ENCODE measurements at places on chromosomes 4 and X. TPM values are rescaled to one million over a fixed set of nuclear protein-coding genes. Genes with fewer than 3 reads are reported as not detected.

- no peak for DNase-seq
Observed at GRCh38 chr4:46656071-46656470, 253.0 kb downstream of the COX7B2 start.

- no peak for DNase-seq
Observed at GRCh38 chr4:140790765-140791164, 34.6 kb upstream of the TBC1D9 start.

DNA sequence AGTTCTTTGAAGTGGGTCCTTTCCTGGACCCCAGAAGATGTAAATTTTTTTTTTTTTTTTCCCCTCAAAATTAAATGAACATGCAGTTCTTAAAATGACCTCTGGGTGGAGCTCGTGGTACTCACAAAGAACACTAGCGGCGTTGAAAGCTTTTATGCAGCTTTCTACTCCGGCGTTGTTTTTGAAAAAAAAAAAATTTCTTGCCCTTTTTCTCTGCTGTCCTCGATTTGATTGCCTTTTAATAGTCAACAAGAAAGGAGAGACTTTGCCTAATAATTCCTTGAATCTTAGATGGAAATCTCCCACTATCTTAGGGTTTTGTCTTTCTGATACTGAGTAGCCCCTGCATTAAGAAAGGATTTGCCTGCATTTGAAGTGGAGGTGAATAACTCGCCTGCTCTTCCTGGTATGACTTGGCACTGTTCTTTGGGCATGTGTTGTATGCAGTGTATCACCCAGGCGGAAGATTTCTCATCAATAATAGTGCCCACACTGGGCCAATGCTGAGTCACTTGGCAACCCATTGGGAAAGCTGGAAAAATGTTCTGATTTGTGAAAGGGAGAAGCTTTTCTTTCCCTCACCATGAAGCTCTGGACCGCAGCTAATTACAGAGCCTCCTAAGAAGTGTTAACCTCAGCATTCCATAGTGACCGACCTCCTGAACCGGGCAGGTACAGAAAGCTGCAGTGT, 104.0 kb downstream of the PHEX start:
- peak; percentile 65 for DNase-seq

DNA sequence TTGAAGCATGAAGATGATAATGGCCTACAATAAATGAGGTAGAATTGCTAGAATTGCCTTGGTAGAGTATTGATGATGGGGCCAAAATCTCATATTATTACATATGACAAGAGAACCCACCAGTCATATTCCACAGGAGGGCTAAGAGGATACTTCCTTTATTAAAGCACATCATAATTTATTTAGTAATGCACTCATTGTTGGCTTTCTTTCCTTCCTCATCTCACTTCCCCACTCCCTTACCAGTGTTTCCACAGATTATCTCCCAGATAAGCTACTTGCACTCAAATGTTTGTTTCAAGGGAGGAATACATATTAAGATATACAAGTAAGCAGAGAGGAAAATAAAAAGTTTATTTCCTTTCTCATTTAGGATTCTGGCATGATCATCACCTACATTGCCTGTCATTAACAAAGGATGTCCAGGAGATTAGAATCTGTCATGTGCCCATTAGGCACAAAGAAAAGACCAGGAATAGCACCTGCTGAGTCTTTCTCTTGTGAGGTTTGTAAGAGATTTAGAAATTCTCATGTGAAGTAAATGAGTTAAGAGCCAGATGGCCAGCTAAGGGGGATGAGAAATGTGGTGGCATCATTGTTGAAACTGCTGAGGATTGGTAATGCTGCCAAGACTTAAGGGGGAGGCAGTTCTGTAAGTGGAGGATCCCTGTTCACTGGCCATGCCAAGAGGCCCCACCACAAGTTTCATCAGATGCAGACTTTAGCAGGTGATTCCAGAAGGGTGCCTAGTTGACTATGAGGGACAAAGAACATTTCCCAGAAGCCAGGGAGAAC, 52.4 kb upstream of the PRDM8 start:
- no peak for DNase-seq

GRCh38 chr4:40322811-40323210, 12.3 kb upstream of the CHRNA9 start:
- DNase-seq = no peak

GRCh38 chr4:109589119-109589518, 29.1 kb downstream of the MCUB start:
- no peak for DNase-seq

Gene NXF3
- total RNA-seq = not detected

DNA sequence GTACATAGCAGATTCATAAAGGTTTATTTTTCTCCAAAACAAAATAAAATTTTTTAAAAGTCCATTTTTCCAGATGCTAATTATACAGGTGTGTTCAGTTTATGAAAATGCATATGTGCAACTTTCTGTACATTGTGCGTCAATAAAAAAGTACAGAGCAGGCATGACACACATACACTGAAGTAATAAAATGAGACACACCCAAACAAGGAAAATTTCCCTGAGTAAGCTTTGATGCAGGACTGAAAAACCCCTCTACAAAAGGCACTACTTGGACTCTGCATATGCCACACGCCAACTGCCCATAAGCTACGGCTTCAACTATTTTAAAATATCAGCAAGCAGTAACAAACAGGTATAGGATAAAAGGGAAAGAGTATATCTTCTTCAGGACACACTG, 13.8 kb downstream of the ARAP2 start:
- DNase-seq = no peak

Gene GAGE1
- 67.5 TPM for total RNA-seq

Gene CFI
- 0.26 TPM for total RNA-seq

DNA sequence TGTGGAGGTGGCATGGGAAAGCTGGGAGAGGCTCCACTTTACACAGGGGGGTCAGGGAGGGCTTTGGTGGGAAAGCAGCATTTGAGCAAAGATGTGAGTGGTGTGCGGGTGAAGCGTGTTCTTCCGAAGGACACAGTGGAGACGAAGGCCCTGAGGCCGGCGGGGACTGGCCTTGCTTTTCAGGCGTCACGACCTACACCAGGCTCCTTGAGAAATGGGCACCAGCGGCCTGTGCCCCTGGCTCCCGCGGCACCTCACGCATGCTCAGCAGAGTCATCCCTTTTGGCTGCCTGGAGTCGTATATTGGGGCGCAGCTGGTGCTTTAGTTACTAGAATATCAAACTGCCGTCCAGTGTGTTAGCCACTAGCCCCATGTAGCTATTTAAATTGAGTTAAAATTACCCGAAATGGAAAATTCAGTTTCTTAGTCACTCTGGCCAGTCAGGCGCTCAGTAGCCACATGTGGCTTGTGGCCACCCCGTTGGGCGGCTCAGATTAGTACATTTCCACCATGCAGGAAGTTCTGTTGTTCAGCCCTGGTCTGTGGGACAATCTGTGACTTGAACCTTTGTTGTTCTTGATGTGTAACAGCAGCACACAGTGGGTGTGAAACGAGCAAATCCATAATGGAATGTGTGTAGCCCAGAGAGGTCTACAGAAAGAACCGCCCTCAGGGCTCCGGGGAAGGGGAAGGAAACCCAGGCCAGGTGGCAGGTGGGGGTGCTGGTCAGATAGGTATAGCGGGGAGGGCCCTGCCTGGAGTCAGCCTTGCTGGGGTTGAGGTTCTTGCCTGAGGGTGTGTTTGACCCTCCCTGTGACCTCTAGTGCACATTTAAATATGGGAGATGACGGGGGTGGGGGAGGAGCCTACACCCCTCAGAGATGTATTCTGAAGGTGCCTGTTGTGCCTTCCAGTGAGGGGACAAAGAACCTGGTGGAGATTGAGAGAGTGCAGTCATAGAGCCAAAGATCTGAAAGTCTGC, 30.4 kb downstream of the TBC1D14 start:
- DNase-seq = no peak

DNA sequence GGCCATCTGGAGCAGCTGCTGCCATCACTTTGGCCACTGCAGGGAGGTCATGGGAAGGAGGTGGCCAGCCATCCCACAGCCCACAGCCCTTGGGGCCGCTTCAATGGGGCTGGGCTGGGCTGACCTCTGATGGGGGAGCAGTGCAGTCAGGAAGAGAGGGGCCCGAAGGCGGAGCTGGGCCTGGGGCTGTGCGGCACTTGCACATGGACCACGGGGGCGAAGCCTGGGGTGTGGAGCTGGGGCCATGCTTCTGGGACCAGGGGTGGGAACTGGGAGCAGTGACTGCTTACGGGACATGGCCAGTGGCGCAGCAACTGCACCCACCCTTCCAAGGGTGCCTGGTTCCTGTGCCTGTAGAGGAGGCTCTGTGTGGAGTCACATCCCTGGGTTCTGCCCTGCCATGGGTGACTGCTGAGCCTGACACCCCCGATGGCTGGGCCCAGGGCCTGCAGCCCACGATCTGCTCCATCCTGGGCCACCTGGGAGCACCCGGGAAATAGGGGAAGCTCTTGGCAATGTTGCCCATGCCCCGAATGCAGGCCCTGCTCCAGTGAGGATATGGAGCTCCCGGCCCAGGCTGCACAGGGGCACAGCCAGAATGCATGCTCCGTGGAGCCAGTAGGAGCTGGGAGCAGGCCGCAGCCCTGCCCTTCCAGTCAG, 22.4 kb upstream of the SULT1B1 start:
- no peak for DNase-seq

DNA sequence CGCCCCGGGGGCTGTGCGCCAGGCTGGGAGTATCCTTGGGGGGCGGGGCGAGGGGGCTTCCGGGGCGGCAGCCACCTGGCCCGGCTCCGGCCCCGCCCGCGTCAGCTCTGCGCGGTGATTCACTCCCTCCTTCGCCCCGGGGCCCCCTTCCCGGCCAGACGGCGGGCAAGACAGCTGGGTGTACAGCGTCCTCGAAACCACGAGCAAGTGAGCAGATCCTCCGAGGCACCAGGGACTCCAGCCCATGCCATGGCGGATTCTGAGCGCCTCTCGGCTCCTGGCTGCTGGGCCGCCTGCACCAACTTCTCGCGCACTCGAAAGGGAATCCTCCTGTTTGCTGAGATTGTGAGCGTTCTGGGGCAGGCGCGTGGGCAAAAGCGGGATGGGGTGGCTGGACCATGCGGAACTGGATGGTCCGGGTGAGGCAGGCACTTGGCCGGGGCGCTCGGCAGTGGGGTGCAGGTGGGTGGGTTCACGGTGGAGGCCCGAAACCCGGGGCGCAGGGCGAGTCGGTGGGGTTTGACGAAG, at the start of gene PLP2:
TSS of gene PLP2 (plus strand) at position 147 of the 528 bp plus-strand sequence. CDS start at position 250, 103 bp downstream.
- no peak for DNase-seq

- no peak for DNase-seq
Observed at GRCh38 chr4:4810092-4810774, 49.2 kb upstream of the MSX1 start.

- DNase-seq = no peak
Observed at GRCh38 chr4:38684271-38684670, 20.3 kb downstream of the KLF3 start.

Gene LONRF3
- 2.4 TPM for total RNA-seq

DNA sequence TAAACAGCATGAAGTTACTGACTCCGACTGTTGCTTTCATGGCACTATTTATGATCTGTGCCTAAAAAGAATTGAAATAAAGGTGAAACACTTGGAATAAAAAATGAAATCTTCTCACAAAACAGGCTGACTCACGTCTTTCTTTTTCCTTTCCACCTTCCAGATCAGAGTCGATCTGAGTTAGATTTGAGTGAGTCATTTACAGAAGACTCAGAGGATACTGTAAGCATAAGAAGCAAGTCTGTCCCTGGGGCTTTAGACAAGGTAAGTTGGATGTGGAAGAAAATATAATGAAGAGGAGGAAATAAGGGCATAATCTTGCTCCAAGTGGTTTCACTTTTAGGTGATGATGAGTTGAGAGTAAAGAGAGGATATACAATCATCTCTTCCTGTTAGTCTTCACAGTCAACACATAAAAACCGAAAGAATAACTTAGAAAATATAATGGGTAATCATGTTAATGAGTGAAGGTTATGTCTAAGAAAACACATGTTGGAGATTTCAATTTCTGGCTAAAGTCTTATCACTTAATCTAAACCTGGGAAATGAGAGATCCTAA, 89.7 kb downstream of the SYTL5 start:
- DNase-seq = peak; percentile 0

- DNase-seq = peak; percentile 11
Observed at GRCh38 chr4:79087071-79087470, 147.8 kb upstream of the PAQR3 start.

GRCh38 chr4:118729287-118730286, 44.4 kb downstream of the METTL14 start:
- DNase-seq = no peak

Gene CT45A1
- total RNA-seq = 2.4 TPM

Gene HDX
- total RNA-seq = 2.9 TPM

Data from SK-MEL-5 (cell line).